GM12878 (cell line): ENCODE measurements at places on chromosomes 1 and 21. TPM values are rescaled to one million over a fixed set of nuclear protein-coding genes. Genes with fewer than 3 reads are reported as not detected.

- H3K4me3 ChIP-seq: 0 out of 2 replicates have a peak overlapping the region, but pooled peaks have one; percentile 32
- H3K4me1 ChIP-seq: peaks cover 64% of the 10 kb centered on the region
- no peak overlapping the region for H3K27ac ChIP-seq
- no peaks in the 10 kb centered on the region for H3K36me3 ChIP-seq
- no peak for DNase-seq
- no peaks in the 10 kb centered on the region; the same call in 1 of the 2 replicates for H3K27me3 ChIP-seq
Observed at GRCh38 chr1:205284420-205285144, 37.0 kb downstream of the NUAK2 start.

DNA sequence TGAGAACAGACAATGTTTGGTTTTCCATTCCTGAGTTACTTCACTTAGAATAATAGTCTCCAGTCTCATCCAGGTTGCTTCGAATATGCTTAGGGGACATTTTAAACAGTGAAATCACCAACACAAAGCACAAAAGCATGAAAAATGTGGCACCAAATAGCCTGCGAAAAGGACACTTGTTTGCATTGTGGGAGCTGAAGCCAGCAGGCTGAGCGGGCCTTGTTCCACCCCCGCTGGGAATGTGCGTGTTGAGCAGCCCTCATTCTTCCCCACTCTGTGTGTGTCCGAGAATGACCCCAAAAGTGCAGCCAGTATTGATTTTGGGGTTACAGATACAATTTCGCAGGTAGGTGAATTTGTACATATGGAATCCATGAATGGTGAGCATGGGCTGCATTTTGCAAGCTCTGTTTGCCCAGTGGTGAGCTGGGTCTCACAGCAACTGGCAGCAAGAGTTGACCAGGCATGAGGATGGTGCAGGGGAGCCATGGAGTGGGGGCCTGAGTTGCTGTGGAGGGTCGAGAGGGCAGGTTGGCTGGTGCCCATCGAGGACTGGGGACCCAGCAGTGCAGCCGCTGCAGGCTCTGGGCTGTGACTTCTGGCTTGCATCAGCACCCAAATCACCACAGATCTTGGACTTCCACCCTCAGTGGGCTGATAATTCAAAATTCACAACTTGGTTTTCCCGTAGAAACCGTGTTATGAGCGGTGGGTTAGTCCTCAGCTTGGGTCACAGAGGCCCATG lies 29.4 kb downstream of the NENF start:
- no peaks in the 10 kb centered on the region for H3K4me1 ChIP-seq
- H3K4me3 ChIP-seq: no peak overlapping the region
- no peaks in the 10 kb centered on the region for H3K36me3 ChIP-seq
- no peak overlapping the region for H3K27ac ChIP-seq

Gene CHIA
- total RNA-seq: not detected in 2 replicates

Gene HTR6
- 4.3 and 5.3 TPM in 2 replicates for total RNA-seq

DNA sequence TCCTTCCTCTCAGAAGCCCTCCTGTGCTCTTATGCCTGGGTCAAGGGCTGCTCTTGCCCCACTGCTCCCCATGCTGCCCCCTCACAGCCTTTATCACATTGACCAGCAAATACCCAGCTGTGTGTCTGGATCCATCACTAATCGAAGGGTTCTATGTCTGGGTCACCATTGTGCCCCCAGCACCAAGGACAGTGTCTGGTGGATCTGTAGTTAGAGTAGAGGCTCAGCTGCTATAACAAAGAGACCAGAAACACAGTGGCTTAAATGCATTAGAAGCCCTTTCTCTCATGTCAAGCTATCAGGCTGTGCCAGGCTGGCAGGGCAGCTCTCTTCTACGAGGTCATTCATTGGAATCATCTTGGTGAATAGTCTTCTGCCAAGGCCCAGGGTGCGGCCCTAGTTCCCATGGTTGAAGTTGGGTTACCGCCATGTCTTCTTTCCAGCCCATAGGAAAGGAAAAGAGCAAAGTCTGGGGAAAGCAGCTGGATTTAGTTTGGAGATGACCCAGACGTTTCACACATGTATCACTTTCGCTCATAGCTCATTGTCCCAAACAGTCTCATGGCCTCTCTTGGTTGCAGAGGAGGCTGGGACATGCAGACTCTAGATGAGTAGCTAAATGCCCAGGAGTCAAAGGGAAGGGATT lies 32.2 kb downstream of the STUM start:
- no peak for DNase-seq
- 0 out of 2 replicates have a peak, but pooled peaks cover 2% of the 10 kb centered on the region for H3K27me3 ChIP-seq
- no peak overlapping the region for H3K27ac ChIP-seq
- no peaks in the 10 kb centered on the region for H3K36me3 ChIP-seq

- no peaks in the 10 kb centered on the region for H3K4me1 ChIP-seq
- no peak for DNase-seq
- no peaks in the 10 kb centered on the region; the same call in none of the 2 replicates for H3K27me3 ChIP-seq
- H3K27ac ChIP-seq: no peak overlapping the region
- H3K36me3 ChIP-seq: no peaks in the 10 kb centered on the region
Observed at GRCh38 chr1:245166471-245166885, 11.7 kb downstream of the KIF26B start.
